LHCN-M2 (cell line): ENCODE measurements at places on chromosomes 11 and 22.

DNA sequence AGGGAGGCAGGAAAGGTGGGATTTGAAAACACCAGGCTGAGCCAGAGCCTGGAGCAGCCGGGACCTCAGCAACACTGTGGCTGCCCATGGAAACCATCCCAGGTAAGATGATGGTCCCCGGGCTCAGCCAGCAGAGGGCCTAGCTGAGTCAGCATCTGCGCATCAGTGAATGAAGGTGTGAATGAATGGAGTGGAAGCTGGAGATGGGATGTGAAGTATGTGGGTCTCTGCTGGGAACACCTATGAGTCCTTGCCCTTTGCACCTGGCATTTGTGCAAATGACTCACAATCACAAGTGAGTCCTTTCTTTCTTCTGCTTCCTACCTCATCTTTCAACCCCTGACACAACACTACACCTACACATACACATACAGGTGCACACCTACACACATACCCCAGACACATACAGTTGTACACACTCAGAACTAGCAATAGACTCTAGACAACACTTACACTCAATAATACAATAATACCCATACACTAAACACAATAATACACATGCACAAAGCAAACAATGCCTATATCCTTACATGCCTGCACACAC, 62.8 kb upstream of the PRDM11 start:
- no peak for DNase-seq

GRCh38 chr22:50016308-50016987, 3.9 kb upstream of the IL17REL start:
- DNase-seq = no peak

GRCh38 chr11:38384568-38384967, 1786.5 kb upstream of the RAG2 start:
- DNase-seq = peak; percentile 38

GRCh38 chr22:48061726-48062125, 1299.3 kb downstream of the TBC1D22A start:
- no peak for DNase-seq

- DNase-seq = no peak
These were observed 4.9 kb downstream of the OVOL1 start for GRCh38 chr11:65791719-65792213.

DNA sequence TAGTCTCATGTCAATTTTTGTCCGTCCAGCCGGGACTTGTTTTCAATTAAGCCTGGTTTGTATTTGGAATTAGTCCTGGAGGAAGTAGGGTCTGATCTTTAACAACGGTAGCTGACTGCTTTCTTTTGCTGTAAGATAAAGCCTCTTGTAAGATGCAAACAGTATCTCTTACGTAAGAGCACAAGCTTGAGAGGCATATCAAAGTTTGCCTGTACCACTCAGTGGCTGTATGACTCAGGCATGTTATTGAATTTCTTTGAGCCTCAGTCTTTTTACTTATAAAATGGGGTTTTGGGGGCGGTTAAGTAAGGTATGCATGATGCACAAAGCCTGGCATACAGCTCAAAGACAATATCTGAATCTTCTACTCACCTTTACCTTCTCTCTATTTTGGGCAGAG, 198.4 kb upstream of the NARS2 start:
- DNase-seq = no peak

GRCh38 chr11:69178819-69179482, 23.2 kb downstream of the SMIM38 start:
- DNase-seq = no peak

- peak; percentile 87 for DNase-seq
These were observed 6.0 kb upstream of the CARD10 start for GRCh38 chr22:37525073-37525745.

DNA sequence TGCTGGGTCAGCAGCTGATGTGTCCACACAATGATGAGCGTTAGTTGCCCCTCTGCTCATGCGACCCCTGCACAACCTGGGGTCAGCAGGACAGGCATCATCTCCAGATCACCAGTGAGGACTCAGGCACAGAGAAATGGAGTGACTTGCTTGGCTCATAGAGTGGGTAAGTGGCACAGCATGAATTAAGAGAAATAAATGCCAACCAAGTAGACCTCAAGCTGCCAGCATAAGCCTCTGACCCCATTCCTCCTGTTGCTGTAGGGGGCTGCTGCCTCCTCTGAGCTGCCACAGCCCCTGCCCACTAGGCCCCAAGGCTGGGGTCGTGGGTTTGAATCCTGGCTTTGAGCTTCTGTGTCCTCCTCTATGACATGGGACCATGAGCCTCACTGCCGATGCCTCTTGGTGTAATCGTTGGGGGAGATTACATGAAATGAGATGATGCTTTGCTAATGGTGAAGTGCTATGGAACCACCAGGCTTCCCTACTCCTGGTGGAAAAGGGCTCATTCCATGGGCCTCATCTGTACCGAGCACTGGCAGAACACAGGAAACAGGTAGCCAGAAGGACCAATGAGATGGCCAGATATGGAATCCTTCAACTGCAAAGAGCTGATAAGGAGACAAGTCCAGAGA, 33.6 kb downstream of the LRRC32 start:
- DNase-seq = no peak

GRCh38 chr22:29348956-29349355, 33.5 kb upstream of the RASL10A start:
- peak; percentile 18 for DNase-seq

GRCh38 chr11:111918390-111919256, at the start of gene C11orf52:
C11orf52 (plus strand) TSS chr11:111918913; CDS start chr11:111918973, 60 bp downstream.
- DNase-seq = peak; percentile 92

DNA sequence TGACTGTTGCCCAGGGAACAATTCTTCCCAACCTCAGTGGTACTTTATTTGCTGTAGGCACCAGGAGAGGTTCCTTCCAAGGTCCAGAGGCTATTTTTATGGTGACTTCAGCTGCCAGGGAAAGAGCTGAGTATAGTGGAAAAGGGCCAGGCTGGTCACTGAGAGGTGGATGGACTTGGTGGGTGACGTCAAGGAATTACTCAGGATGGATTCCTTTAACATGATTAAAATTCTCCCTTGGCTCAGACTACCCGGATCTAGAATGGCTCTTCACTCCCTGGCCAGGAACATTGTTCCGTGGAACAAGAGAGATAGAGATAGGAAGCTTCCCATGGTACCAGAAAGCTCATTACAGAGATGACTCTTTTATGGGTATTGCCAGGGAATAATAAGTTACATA, 8.7 kb upstream of the CALCA start:
- peak; percentile 52 for DNase-seq

GRCh38 chr11:88193278-88193677, 18.0 kb upstream of the RAB38 start:
- DNase-seq = no peak

GRCh38 chr22:37043828-37044538, 7.6 kb upstream of the KCTD17 start:
- peak; percentile 23 for DNase-seq

DNA sequence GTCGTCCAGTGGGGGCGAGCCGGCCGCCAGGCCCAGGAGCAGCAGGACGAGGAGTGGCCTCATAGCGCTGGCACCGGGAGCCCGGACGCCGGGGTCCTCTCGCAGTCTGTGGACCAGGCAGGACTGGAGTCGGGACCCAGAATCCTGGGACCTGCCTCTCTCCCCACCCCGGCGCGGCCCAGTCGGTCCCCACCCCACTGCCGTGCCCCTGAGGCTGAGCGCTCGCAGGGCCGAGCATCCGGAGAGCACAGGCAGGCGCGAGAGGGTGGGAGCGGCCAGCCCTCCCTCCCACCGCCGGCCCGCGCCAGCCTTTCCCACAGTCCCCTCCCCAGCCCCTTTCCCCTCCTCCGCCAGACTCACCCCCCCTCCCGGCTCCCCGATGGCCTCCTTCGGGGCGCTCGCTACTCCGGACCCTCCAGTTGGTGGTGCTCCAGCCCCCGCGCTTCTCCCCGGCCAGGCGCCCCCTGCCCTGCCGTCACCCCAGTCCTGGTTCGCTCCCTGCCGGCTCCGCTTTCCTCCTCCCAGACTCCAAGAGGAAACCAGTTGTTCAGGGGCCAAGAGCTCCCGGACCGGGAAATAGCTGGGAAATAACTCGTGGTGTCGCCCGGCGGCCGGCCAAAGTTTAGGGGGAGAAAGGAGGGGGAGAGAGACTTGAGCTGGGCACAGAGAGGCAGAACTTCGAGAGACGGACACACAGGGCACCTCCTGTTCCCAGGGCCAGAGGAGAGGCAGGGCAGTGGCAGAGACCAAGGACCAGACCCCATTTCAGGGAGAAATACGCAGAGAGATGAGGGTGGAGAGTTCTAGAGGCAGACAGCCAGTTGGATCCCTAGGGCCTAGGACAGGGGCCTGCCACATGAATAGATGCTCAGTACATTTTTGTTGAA, at the start of gene C1QTNF5:
Gene C1QTNF5 (minus strand): TSS at position 549 of the 887 bp plus-strand sequence. CDS start 486 bp downstream, at position 63.
- peak; percentile 64 for DNase-seq

DNA sequence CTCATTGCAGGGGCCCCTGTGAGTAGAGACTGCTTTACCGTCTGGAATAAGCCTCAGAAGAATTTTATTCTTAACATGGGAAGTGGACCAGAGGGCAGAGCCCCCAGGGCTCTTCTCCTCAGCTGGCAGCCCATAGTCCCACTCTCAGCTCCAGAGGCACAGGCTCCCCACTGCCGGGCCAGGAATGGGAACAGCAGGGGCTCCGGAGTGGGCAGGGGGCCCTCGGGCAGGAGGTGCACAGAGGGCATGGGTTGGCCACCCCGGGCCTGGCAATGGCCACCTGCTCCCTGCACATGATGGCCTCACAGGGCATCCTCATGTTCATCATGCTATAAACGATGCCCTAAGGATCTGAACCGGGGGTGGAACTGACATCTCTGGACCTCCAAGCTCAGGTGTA, 1469.7 kb downstream of the BRD1 start:
- no peak for DNase-seq

- peak; percentile 99 for DNase-seq
These were observed 133.4 kb upstream of the E2F8 start for GRCh38 chr11:19374151-19374569.

DNA sequence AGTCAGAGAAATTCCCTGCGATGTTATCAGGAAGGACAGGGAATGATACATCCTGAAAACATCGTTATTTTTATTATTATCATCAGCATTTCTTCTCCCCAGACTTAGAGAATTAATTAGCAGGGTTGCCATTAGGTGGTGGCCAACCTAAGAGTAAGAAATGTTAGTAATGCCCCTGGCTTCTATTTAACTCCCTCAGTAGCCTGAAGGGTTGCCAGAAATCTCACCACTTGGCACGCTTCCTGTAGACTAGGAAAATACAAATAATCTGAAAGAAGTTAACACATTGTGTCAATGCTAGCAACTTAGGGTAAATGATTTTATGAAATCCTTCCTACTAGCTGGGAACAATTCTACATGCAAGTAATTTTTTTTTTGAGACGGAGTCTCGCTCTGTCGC, 45.5 kb downstream of the ENDOD1 start:
- DNase-seq = no peak

DNA sequence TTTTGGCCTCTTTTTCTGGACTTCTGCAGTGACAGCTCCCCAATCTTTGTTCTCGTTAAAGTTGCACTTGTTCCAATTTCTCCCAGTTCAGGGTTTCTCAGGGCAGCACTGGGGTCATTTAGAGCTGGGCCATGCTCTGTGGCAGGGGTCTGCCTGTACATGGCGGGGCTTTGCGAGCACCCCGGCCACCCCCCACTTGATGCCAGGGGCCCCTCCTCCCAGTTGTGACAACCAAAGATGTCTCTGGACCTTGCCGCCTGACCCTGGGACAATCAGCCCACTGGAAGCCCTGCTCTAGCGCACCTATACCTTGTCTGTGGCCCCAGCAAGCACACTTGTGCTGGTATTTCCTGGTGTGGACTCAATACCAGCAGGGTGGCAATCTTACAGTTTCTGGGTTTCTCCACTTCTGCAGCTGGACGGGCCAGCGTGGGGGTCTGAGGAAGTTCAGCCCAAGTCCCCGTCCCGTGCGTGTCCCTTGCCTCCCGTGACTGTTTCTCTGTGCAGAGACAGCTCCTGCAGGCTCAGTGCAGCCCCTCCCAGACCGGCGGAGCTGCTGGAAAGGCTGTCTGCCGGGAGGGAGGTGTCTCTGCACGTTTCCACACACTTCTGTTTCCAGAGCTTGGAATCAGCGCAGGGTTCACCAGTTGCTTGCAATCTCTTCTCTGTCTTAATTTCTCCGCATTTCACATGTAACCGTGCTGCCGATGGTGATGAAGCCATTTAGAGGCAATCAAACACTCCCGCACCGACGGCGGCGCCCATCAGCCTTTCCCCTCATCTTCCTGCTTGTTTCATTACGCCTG, 1328.9 kb downstream of the BRD1 start:
- no peak for DNase-seq

DNA sequence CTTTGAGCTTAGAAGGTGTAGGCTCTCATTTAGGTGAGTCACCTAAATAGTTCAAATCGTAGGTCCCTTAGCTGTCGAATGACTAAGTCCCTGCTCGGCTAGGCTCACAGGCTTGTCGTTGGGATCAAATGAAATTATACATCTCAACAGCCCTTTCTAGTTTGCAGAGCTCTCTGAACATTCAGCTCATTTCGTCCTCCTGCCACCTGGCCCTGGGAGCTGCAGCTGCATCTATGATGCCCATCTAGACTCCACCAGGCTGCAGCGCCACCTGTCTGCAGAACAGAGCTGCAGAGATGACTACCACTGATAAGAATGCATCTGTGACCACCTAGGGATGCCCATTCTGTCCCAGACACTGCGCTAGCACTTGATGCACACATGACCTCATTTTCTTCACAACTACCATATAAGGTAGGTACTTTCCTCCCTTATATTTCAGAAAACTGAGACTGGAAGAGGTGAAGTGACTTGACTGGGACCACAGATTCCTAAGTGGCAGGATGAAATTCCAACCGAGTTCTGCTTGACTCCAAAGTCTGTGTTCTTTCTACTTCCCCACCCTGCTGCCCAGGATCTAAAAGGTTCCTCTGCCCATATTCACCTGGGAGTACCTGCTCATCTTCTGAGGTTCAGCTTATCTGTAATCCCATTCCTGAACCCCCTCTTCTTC, 141.1 kb upstream of the NARS2 start:
- DNase-seq = peak; percentile 26

- peak; percentile 61 for DNase-seq
These were observed 312.3 kb downstream of the MN1 start for GRCh38 chr22:27489178-27489675.

- no peak for DNase-seq
These were observed 8.4 kb downstream of the LRRC74B start for GRCh38 chr22:21054046-21054713.

GRCh38 chr11:1919391-1920127, at the start of gene TNNT3:
TNNT3 (plus strand) TSS chr11:1919703; CDS start chr11:1922875, 3,172 bp downstream.
- DNase-seq = no peak

DNA sequence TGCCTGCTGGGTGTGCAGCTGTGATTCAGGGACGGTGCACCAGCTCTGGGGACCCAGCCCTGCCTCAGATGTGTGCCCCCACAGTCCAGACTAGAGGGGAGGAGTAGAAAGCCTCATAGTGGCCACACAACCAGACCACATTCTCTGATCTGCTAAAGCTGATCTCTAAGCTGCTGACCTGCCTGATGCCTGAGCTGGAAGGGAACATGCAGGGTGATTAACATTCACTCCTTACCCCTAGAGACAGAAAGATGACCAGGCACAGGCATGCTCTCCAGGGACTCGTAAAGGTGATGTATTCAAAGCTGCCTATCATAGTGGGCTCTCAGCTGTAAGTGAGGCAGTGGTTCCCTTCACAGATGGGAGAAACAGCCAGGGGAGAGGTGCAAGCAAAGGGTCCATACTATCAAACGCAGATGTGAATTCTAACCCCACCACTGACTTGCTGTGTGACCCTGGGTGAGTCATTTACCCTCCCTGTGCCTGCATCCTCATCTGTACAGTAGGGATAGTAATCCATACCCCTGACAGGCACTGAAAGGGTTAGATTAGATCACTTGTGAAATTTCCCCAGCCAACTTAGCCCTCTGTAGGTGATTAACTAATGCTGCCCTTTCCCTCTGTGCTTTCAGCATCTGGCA, 29.0 kb upstream of the LRRC32 start:
- DNase-seq = peak; percentile 14

- DNase-seq = no peak
These were observed 5.6 kb upstream of the PYGM start for GRCh38 chr11:64765291-64765850.
